Activated naive CD4-positive, alpha-beta T cell treated with Interleukin-2 at 50 U/mL for 16 hours (primary cell): ENCODE measurements at places on chromosomes 7 and 10.
A peak's percentile ranks its signal among the peaks of the same experiment; 100 is the strongest.

- no peak for DNase-seq
Observed at GRCh38 chr7:117769085-117769484, 104.2 kb downstream of the CTTNBP2 start.

- DNase-seq: no peak
Observed at GRCh38 chr10:70111496-70111895, 21.1 kb downstream of the AIFM2 start.

DNA sequence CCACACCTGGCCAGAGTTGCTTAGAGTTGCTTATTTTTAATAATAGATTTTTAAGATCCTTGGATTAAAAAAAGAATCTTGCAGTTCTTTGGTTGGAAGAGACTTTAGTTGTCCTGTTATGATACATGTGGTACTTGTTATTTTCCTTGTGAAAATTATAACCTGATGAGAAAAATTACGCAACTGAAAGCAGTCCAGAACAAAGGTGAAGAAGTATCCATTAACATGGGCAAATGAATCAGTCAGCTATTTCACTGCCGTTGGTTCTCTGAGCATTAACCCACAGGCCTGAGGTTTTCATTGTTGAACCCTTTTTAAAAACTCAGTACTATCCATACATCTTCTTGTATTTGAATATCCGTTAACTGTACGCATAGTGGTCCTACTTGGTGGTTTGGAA is 68.2 kb downstream of the GALNT11 start:
- DNase-seq: no peak

- DNase-seq: peak; percentile 21
Observed at GRCh38 chr10:47261121-47261520, 38.9 kb upstream of the GDF10 start.

- DNase-seq: no peak
Observed at GRCh38 chr7:77407906-77408305, 8.2 kb downstream of the GSAP start.

GRCh38 chr10:77877441-77878344 is 48.9 kb downstream of the DLG5 start:
- DNase-seq: no peak

DNA sequence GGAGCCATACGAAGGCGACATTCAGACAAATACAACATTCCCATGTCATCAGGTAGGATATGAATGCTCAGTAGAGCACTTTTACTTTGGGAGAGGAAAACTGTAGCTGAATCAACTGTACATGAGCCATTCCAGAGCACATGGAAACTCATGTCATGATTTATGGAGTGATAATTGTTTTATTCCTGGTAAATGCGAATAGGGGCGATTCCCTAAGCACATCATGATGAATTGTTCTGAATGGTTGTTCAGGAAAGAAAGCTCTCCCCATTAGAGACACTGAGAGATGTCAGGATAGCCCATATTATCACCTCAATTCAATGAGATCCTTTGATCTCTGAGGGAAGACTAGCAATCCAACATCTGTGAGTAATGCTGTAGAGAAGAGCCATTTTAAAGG is 243.6 kb downstream of the FOXP2 start:
- DNase-seq: no peak

- no peak for DNase-seq
Observed at GRCh38 chr7:103560136-103560535, 114.1 kb upstream of the SLC26A5 start.

GRCh38 chr7:17855202-17855601 is 85.1 kb downstream of the SNX13 start:
- DNase-seq: no peak

DNA sequence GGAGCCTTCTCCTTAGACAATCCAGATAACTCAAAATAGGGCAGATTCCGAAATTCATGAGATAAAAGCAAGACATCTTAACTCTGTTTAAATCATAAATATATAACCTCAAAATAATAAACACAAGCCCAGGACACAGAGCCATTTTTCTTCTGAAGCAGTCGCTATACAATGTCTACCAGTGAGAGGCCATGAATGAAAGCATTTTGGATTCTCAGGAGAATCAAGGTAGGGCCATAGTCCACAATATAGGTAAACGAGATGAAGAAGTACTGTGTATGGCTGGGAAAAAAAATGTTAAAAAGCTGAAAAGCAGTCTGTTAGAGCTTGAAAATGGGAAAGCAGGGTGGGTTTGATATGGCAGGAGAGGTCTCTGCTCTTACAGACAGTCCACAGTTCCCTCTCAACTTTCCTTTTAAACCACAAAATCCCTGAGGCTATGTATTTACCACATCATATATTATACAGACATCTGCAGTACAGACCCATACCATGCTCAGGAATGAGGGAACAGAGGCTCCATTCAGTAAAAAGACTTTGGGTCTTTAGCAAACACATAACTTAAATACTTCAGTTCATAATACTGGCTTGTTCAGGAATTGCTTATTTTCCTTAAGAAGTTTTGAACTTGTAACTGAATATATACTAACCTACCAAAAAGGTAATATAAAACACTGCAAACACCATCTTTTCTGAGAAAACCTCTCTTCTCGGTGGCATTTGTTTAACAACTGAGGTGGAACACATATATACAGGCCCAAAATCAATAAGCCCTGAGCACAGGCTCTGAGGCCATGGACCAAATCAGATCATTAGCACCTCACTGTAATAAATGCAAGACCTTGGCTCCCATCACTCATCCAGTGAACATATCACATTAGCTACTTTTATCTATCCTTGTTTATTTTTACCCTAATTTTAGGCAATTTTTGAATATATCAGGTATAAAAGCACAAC is 109.3 kb downstream of the SORBS1 start:
- DNase-seq: no peak

DNA sequence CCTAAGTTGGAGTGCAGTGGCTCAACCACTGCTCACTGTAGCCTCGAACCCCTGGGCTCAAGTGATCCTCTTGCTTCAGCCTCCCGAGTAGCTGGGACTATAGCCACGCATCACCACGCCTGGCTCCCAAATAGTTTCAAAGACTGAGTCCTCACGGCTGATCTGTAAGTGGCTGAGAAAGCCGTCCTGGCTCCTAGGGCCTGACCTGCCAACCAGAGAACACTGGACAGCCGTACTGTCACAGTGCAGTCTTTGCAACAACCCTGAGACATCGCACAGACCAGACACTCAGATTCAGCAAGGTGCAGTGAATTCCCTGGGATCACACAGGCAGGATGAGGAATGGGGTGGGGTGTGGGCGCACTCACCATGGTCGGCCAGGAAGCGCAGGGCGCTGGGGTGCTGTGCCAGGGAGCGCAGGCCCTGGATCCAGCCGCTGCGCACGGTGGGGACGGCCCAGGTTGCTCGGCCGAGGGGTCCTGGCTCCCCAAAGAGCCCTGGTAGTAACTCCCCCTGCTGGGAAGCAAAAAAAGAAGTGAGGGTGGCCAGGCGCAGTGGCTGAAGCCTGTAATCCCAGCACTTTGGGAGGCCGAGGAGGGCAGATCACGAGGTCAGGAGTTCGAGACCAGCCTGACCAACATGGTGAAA is 10.7 kb downstream of the BRAT1 start:
- DNase-seq: no peak

GRCh38 chr10:49091450-49092210 is 23.7 kb downstream of the VSTM4 start:
- no peak for DNase-seq

GRCh38 chr7:145219461-145219860 is 383.6 kb upstream of the TPK1 start:
- DNase-seq: no peak

GRCh38 chr10:63760034-63760707 is 239.0 kb downstream of the REEP3 start:
- no peak for DNase-seq

GRCh38 chr7:39642896-39643295 is 19.5 kb downstream of the RALA start:
- no peak for DNase-seq

DNA sequence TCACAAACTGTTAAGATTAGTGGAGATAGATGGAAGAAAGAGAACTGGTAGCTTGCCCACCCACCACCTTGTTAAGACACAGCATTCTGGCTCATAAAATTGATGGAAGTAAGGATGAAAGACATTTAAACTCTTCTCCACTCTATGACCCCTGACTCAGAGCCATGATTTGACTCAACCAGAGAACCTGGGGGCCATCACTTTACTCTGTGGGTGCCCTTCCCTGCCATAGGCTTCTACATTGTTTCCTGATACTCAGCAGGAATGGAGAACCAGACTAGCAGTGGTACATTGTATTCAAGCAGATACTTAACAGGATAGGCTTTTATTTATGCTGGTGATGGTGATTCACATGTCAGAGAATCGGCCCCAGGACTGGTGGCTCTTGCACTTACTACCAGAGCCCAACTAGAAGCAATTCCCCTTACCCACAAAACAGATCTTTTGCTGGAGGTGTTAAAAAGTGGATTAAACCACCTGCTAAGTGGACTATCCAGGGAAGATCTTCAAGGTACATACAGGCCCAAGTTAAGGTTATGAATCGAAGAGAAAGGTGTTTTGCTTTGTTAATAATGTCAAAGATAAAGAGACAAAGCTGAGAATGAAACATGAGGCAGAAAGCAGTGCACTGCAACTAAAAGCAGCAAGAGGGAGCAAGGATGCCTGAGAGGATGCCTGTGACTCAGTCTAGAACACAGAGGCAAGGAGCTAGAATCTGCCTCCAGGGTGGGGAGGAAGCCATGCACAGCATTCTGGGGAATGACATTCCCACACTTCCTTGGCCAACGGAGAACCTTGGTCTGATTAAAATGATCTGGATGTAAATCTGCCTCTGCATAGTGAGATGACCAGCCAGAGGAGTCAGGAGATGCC is 36.0 kb upstream of the GLI3 start:
- no peak for DNase-seq

DNA sequence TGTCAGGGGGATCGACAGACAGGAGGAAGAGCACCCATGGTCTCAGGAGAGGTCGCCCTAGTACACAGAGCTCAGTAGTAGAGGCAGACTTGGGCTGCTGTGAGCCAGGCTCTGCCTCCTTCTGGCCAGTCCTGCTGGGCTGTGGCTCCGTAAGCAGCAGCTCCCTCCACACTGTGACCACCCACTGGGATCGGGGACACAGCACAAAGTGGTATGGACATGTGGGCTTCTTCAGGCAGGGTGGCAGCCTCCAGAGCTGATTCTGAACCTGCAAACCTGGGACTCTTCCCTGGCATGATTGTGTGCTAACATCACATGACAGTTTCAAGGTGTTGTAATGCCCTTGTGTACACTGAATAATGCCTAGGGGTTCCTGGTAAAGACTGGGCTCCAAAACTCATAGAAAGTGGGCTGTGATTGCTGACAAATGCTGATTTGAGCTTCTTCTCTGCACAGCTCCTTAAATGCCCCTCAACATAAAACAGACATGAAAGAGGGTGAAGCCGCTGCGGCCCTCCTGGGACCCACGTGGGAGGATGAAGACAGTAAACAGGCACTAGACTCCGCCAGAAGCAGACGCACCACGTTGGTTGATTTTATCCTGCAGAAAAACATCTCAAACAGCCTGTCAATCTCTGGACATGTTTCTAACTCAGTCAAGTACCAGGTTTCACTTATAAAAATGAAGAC is 76.7 kb downstream of the GPR26 start:
- no peak for DNase-seq
